ENCODE measurements at places on chromosomes 16 and 17. TPM values are rescaled to one million over a fixed set of nuclear protein-coding genes. Genes with fewer than 3 reads are reported as not detected.
A peak's percentile ranks its signal among the peaks of the same experiment; 100 is the strongest.

DNA sequence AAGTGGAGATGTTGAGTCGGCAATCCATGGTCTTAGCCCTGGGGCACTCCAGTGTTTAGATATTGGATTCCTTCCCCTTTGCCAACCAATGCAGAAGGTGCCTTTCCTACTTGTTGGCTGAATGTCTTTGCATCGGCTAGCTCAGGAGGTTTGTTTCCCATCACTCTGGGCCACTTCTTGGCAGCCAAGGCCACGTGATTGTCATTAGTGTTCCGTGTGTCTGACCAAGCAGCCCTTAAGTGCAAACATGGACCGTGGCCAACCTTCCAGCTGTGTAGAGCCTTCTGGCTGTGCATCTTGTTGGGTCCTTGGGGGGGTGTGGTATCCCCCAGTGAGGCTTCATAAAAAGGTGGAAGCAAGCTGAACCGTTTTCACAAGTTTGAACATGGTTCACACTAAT, 66.0 kb downstream of the GNAO1 start:
- H3K4me3 ChIP-seq = no peak overlapping the region
- no peak overlapping the region for H3K27ac ChIP-seq
- no peaks in the 10 kb centered on the region for H3K4me1 ChIP-seq
- H3K27me3 ChIP-seq = peaks cover 48% of the 10 kb centered on the region
- DNase-seq = no peak

DNA sequence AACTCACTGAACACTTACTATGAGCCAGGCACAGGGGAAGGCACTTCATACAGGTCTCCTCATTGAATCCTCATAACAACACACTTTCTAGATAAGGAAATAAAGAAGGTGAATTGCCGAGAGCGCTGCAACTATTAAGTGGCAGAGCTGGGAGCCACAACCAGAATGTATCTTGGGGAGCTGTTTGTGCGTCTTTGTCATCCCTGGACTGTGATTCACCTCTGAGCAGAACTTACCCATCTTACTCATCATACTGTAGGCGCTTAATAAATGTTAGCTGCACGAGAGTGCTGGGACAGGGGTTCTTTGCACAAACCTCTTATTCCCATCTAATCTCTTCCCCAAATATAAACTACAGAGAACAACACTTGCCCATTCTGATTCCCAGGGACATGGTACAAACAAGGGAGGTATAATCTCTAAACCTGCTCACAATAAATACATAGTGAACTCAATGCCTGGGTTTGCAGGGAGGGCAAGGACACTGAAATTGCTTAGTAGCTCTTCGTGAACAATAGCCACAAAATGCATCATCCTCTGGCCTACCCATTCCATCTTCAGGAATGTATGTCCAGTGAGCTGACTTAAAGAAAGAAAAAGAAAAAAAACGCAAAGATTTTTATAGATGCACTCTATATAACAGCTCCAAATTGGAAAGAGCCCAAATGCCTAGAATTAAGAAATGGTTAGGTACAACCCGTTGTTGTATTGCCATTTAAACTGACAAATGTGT, 43.0 kb downstream of the MYO18A start:
- peaks cover 60% of the 10 kb centered on the region for H3K4me1 ChIP-seq
- no peak for DNase-seq
- no peak overlapping the region for H3K27ac ChIP-seq
- H3K4me3 ChIP-seq = no peak overlapping the region
- H3K27me3 ChIP-seq = no peaks in the 10 kb centered on the region
- no peaks in the 10 kb centered on the region for H3K36me3 ChIP-seq

DNA sequence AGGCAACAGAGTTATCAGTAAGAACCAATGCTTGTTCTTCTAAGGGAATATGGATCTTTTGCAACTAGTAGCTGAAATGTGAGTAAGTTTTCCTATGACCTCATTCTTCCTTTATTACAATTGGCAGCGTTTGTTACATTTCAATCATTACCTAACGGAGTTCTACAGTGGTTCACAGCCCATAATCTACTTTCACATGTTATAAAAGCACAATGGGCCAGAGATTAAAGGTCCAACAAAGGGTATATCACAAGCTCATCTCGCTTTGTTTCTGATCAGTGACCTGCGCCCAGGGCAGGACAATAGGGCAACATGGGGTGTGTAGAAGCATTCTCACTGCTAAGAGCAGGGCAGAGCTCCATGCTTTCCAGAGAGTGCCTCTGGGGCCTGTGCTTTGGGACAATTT, 279.9 kb upstream of the DYNLRB2 start:
- H3K4me1 ChIP-seq = no peaks in the 10 kb centered on the region
- H3K4me3 ChIP-seq = no peak overlapping the region
- DNase-seq = no peak
- no peak overlapping the region for H3K27ac ChIP-seq
- no peaks in the 10 kb centered on the region for H3K36me3 ChIP-seq

DNA sequence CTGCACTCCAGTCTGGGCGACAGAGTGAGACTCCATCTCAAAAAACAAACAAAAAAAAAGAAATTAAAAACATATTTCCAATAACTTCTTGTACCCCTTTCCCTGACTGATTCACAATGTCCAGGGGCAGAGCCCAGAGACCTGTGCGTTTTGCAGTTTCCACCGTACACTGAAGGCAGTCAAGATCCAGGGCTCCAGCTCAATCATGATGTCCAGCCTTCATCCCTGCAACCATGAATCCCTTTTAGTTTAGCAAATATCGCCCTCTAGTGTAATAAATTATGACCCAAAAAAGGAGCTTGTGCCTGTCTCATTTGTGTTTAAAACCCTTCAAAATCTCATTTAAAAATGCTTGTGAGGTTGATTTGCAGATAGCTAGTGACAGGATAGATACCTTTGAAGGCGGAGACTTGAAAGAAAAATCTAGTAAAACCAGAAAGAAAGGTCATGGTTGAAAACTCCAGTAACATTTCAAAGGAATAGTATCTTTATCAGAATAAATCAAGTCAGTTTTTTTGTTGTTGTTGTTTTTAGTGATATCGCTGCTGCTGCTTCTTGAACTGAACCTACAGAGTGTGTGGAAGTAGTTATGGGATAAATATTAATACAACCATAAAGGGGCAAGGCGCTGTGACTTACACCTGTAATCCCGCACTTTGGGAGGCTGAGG, 3.7 kb upstream of the ERN1 start:
- no peak overlapping the region for H3K4me3 ChIP-seq
- H3K4me1 ChIP-seq = peaks cover 14% of the 10 kb centered on the region
- H3K27me3 ChIP-seq = no peaks in the 10 kb centered on the region
- DNase-seq = peak; percentile 75
- H3K36me3 ChIP-seq = no peaks in the 10 kb centered on the region

DNA sequence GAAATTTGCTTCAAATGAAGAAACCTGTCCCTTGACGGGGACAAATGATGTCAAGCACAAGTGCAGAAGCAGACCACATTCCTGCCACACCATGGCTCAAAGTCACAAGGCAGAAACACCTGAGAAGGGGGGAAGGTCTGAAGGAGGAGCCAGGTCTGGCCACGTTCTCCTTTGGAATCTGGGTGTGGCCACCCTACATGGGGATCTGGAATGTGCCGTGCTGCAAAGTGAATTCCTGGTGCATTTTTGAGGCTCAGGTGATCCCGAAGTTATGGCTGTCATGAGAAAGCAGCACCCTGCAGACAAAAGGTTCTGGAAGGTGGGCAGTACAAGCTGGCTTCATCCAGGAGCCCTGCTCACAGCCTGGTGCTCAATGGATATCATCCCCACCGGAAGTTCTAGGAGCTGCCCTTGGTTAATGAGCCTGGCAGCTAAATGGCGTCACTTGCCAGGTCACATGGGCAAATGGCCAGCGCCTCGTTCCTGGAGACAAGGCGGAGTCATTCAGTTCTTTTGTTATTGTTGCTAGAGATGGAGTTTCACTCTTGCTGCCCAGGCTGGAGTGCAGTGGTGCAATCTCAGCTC, 20.1 kb upstream of the ADCY9 start:
- H3K27ac ChIP-seq = peak overlapping the region; percentile 19
- DNase-seq = peak; percentile 71
- H3K27me3 ChIP-seq = no peaks in the 10 kb centered on the region
- H3K4me3 ChIP-seq = peak overlapping the region; percentile 14
- peaks cover 27% of the 10 kb centered on the region for H3K4me1 ChIP-seq

- DNase-seq = no peak
- no peaks in the 10 kb centered on the region for H3K27me3 ChIP-seq
- H3K4me1 ChIP-seq = no peaks in the 10 kb centered on the region
- H3K4me3 ChIP-seq = no peak overlapping the region
Observed at GRCh38 chr16:67039260-67040020, 10.5 kb downstream of the CBFB start.

STX1B gene
- total RNA-seq = 1.6 TPM

HCRT gene
- not detected for total RNA-seq

TOX3 gene
- not detected for total RNA-seq

CLDN7 gene
- 286 TPM for total RNA-seq

CPHXL2 gene
- not detected for total RNA-seq

UTS2R gene
- not detected for total RNA-seq

BCL6B gene
- 0.57 TPM for total RNA-seq
